AG08395 (cell line): ENCODE measurements at places on chromosomes 5 and 9.

GRCh38 chr5:19462019-19462418 is 526.0 kb downstream of the CDH18 start:
- DNase-seq = no peak

GRCh38 chr9:63859475-63860215 is 1425.4 kb downstream of the FOXD4L5 start:
- DNase-seq = no peak

GRCh38 chr9:127449332-127449966 is 1.8 kb downstream of the RPL12 start:
- no peak for DNase-seq

DNA sequence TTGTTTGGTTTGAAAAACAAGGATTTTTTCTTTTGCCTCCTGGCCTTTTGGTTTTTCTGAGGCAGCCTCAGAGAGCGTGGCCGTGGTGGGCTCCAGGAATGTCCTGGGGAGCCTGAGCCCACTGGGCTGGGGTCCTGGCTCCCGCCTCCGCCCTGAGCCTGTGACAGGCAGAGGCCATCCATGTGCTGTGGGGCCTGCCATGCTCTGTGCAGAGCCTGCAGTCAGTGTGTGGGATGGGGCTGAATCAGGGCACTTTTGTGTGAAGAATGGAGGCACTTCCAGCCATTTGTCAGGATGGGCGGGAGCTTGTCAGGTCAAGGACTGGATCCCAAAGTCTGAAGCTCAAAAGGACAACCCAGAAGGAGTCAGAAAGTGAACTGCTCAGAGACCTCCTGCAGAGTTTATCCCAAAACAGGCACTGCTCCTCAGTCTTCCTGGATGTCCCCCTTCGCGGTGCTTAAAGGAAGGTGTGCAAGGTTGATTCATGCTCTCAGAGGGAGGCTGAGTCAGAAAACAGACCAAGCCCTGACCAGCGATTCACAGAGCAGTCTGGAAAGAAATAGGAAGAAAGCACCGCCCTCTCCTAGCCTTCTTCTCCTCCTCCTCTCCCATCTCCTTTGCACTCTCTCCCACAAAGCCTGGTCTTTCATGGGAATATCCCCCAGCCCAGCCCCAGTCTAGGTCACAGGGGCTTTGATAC is 53.2 kb downstream of the MVB12B start:
- peak; percentile 12 for DNase-seq

GRCh38 chr5:39225405-39226099 is 6.2 kb upstream of the FYB1 start:
- DNase-seq = no peak

DNA sequence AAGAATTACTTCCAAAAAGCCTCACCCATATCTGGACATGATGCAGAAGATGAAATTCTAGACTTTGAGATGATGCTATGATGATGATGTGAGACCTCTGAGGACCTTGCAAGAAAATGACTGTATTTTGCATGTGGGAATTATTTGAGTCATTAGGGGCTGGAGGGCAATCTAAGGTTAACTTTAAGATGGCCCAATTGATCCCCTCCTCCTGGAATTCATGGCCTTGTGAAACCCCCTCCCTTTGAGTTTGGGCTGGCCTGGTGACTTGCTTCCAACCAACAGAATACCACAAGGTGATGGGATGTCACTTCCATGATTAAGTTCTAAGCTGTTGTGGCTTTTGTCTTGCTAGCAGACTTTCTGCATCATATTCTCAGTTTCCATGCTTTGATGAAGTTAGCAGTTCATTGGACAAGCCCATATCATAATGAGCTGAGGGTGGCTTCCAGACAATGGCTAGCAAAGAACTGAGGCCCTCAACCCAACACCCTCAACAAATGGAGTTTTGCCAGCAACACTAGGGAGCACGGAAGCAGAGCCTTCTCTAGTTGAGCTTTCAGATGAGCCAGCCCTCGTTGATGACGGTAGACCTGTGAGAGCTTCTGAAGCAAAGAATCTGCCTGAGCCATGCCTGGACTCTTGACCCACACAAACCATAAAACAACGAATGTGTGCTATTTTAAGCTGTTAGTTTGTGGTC is 7.4 kb upstream of the AMACR start:
- no peak for DNase-seq

DNA sequence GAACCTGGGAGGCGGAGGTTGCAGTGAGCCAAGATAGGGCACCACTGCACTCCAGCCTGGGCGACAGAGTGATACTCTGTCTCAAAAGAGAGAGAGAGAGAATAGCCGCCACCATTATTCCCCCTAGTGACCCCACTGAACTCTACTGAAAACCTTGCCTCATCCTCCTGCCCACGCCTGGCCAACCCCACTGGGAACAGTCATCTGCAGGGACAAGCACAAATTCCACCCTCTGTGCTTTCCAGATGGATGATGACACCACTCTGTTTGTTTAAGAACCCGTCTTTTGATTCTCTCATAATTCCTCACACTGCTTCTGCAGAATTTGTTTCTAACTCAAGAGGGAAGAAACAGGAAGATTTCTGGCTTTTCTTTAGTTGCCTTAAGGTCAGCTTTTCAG is 12.2 kb downstream of the BHMT2 start:
- DNase-seq = no peak

- DNase-seq = no peak
Measured at GRCh38 chr5:35826554-35826953, 30.1 kb upstream of the IL7R start.

GRCh38 chr9:134556531-134557068 is 85.0 kb upstream of the COL5A1 start:
- peak; percentile 47 for DNase-seq
